ENCODE measurements at places on chromosomes 1 and 21.

DNA sequence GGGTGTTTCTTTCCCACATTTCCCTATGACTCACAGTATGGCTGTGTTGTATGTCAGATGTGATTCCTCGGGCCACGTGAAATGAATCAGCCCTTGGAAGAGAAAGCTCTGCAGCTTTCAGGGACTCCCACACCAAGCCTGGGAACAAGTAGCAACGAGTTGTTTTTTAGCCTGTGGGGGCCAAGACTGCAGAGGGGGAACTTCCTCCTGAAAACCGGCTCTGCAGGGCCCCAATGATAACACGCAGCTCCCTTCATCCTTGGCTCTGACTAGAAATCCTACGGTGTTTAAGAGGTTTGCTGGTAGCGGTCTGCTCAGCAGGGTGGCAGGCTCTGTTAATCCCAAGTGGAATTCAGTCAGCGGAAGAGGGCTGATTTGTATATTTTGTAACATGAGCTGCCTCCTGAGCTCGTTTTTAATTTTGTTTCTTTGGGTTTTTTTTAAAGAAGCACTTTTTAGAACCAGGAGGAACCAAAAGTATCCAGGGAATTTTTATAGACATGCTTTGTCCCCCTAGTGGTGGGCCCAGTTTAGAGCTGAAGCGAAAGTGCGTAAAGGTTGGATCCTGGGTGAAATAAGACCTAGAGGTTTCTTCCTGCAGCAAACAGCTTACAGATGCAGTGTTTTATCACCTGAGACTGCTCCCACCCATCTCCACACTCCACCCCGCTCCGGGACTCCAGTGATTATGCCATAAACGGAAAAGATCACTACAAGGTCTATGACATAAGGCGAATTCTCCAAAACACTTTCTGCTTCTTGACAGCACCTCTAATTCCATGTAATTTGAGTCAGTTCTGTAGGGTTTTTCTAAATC is 48.8 kb downstream of the LAMC2 start:
- DNase-seq: no peak

GRCh38 chr1:219460896-219461815 is 151.7 kb downstream of the ZC3H11B start:
- no peak for DNase-seq

DNA sequence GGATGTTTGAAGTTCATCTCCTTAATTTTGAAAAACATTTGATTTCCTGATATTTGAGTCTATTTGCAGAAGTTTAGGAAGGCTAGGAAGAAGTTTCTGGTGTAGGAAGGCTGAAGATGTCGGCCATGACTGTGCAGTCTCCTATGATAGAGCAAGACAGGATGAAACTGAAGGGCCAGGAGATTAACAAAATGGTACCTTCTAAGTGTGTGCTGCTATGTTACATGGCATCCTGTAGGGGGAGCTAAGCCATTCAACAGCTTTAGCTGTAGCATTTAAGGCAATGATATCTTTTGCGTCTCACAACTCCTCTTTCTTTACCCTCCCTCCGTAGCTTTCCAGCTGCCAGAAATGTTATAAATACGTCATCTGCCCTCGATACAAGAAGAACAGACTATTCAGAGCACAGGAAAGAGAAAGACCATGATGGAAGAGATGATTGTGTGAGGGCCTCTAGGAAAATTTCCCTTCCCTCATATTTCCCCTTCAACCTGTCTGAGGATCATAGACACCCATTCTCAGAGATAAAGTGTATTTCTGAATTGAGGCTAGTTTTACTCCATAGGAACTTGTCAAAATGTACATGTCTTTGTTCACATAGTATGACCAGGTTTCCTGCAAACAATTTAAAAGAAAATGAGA is 61.1 kb downstream of the XCL1 start:
- DNase-seq: no peak

GRCh38 chr1:214281720-214282629 is 1.0 kb downstream of the SMYD2 start:
- DNase-seq: no peak

GRCh38 chr1:215416497-215416896 is 150.6 kb upstream of the KCTD3 start:
- no peak for DNase-seq

DNA sequence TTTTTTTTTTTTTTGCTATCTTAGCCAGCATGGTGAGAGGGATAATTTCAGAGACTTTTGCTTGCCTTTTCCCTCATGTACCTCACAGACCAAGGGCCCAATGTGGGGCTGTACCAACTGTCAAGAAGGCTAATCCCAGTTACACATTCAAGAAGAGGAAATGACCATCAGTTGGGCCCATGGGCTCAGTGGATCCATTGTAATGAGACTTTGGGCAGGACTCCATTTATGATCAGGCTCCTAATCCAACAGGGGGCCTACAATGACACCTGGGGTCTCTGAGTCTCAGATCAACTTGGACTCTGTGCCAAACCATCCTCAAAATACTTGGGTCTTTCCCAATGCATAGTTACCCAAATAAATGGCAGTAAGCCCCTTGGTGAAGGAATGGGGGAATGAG is 450.4 kb upstream of the VAMP3 start:
- DNase-seq: no peak

DNA sequence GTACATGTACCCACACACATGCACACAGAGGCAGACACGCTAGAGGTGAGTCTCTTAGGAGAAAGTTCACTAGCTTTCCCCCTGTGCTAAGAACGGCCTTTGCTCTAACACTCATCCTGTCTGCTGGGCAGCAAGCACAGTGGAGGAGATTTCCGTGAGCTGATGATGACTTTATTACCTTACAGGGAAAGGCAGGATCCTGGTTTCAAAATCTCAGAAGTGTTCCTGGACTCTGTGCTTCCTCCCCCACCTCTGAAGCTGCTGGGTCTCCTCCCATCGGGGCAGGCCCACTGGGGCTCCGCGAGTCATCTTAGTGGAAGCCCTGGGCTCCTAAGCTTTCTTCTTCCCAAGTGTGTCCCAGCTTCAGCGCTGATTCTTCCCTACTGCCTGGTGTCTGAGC is 2.7 kb downstream of the FAM3B start:
- DNase-seq: no peak

DNA sequence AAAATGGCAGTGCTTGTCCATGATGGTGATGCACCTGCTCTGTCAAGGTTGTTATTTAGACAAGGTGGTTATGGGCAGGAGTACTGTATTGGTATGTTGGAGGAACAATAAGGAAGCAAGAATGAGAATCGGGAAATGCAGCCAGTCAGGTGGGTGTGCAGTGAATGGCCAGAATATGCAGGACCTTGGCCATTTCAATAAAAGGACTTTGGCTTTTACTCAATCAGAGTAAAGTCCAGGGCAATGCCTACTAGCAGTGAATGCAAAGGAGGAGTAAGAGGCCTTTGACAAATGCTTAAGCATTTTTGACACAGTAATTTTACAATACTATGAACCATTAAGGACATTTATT is 2.4 kb upstream of the CHML start:
- DNase-seq: no peak

GRCh38 chr1:189269011-189269410 is 1208.7 kb downstream of the BRINP3 start:
- DNase-seq: no peak

DNA sequence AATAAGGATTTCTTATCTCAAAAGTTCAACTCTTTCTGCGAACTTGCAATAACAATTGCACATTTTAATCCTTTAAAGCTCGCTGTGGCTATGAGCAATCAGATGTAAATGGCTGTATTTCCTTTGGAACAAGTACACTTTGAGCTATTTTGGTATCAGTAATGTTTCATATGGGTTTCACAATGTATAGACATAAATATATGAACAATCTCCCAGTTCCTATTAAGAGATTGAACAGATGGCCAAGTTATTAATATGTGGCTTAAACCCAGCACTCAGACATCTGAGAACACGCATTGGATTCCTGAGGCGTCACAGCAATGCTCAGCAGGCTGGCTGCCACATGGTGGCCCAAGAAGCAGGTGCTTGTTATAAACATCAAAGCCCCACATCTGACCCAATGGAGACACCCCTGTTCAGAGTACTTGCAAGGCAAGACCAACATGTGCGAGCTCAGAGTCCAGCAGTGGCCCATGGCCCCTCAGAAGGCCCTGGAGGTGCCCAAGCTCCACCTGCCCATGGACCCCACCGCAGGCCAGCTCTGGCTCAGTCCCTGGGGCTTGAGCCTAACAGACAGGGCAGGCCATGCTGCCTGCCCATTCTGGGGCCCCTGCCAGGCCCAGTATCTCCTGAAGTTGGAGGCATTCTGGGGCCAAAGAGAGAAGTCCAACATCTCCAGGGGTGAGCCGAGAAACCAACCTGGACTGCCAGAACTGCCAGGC is 23.7 kb downstream of the PSMG1 start:
- DNase-seq: no peak

- no peak for DNase-seq
Observed at GRCh38 chr1:91779548-91780021, 106.4 kb downstream of the TGFBR3 start.

DNA sequence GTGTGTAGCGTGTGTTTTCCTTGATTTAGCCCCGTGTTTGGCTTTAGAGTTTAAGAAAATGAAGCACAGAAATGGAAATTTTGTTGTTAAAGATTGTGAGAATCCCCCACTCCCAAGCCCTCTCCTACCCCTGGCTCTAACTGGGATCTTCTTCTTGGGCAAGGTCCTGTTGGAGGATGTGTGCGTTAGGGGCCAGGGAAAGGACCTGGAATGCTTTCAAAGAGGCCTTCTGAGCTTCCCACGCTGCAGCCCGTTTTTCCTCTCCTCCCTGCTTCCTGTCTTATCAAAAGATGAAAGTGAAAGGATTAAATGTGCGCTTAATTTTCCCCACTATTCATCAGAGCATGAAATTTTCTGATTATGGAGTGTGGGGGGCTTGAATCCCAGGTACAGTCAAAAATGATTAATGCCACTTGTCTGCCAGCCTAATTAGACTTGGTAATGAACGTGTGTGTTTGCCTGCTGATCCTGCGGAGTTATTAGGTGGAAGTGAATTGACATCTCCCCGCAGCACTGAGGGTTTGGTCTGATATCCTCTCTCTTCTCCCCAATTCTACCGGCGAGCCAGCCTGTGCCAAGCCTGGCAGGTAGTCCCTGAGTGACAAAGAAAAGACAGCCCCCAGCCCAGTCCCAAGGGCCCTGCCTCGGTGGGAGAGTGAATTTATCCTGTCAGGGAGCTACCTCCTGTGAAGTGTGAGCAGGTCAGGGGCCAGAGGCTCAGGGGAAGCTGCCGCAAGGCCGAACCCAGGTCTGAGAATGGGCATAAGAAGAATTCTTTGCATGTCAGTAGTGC is 4.9 kb downstream of the RASSF5 start:
- DNase-seq: no peak

DNA sequence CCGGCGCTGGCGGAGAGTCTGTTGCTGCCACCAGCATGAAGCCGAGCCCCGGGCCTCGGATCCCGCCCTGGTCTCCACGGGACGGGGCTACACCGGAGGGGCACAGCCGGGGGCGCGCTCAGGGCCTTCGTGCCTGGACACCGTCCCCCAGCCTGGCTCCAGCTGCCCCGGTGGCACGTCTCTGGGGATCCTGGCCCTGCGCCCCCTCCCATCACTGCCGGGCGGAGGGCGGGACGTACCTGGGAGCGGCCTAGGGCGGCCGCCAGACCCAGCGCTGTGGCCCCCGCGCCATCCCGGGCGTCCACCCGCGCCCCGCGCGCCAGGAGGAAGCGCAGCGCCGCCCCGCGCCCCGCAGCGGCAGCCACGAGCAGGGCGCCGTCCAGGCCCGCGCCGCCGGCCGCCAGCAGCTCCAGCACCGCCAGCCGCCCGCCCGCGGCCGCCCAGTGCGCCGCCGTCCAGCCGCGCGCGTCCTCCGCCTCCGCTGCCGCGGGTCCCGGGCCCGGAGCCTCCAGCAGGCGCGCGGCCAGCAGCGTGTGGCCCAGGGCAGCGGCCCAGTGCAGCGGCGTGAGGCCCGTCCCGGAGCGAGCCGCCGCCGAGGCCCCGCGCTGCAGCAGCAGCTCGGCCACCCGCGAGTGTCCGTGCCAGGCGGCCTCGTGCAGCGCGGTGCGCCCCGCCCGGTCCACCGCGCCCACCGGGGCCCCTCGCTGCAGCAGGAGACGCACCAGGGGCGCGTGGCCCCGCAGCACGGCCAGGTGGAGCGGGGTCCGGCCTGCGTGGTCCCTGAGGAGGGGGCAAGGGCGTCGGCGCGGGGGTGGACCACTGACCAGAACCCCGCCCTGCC is 1.0 kb downstream of the ANKRD65 start:
- DNase-seq: no peak

GRCh38 chr1:117555806-117556205 is 50.0 kb upstream of the TENT5C start:
- DNase-seq: no peak

DNA sequence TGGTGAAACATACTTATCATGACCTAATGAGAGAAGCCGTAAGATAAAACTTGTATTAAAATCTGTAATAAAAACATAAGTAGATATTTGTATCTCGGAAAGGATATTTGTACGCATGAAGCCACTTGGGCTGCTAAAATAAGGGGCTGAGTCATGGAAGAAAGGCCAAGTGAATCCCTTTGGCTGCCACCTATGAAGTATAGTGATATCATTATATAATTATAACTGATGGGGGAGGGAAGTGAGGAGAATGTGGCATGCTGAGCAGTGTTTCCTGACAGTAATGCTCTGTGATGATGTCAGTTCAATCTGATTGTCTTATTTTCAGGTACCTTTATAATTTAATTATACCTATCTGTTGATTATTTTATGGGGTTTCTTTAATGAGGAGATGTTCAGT is 13.6 kb downstream of the RWDD3 start:
- no peak for DNase-seq

DNA sequence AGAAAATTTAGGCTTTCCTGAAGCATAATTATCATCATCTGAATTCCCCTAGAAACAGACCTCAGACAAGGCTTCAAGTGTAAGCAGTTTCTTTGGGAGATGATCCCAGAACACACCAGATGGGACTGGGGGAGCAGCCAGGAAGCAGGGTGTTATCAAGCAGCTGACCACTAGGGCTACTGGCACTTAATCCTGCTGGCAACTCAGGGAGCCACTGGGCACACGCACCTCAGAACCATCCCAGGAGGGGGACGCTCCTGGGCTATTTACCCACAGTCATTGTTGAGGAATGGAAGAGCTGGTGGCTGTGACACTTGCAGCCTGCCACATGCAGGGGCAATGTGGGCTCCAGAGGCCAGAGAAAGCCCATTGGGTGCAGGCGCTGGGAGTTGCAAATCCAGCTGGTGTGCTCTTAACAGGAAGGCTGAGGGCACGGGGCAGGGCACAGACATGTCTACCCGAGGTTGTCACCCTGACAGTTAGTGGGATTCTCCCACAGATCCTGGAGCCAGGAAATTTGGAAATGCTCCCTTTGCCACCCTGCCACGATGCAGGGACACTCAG is 15.1 kb upstream of the IL22RA1 start:
- DNase-seq: no peak

DNA sequence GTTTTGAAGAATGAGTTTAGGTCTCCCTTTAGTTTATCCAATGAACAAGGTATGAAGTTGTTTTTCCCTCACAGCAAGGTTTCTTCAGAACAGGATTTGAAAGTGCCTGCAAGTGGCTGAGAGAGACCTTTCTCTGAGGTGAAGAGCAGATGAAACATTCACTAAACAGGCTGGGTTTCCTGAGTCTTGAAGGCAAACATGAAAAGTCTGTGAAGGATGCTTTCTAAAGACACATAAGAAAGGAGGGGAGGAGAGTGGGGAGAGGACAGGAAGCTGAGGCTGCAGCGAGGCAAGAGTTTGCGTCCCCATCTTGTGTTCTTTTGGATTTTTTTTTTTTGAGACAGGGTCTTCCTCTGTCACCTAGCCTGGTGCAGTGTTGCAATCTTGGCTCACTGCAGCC is 95.7 kb upstream of the SIM2 start:
- no peak for DNase-seq

- DNase-seq: no peak
Observed at GRCh38 chr1:27011058-27011764, 1.4 kb downstream of the TENT5B start.

- no peak for DNase-seq
Observed at GRCh38 chr1:101264697-101265096, 27.9 kb downstream of the S1PR1 start.

Measured in stimulated activated CD4-positive, alpha-beta T cell treated with anti-CD3 and anti-CD28 coated beads, Interleukin-1b, Interleukin-23, amount 100 ng/mL, for 1 hour (primary cell).